CD4-positive, CD25-positive, alpha-beta regulatory T cell (primary cell): ENCODE measurements at places on chromosomes 5 and 9. TPM values are rescaled to one million over a fixed set of nuclear protein-coding genes. Genes with fewer than 3 reads are reported as not detected.

GRCh38 chr5:176447591-176447977, 601 bp upstream of the FAF2 start:
- no peak for DNase-seq

DNA sequence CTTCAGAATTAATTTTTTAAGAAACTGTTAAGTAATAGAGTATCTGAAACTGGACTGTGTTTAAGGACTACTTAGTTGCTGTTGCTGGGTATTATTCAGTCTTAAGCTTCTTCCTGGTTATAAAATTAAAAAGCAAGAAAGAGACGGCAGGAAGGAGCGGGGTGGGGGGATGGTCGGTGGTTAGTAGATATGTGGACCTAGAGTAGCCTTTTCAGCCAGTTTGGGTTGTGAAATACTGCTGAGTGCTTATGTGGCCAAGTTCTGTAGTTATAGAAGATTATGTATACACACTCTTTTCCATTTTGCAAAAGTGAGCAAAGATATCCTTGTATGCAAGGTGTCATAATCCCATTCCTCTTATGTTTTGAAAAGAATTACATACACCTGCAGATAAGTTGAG, 28.5 kb downstream of the TRIO start:
- DNase-seq = no peak

DNA sequence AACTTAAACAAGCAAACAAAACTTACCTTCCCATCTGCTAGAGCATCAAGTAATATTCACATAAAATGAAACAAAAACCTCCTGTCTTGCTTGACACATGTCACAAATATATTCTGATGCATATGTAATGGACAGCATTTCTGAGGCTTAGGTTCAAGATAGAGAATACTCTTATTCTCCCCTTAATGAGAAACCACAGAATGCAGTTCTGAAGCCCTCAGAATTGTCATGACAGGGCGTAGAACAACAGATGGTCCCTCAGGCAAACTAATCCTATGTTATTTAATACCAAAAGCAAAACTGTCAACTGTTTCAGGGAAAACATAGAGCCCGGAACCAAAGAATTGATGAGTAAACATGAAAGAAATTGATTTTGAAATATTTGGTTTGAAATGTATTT, 229.9 kb upstream of the RIOK2 start:
- DNase-seq = no peak

- no peak for DNase-seq
Observed at GRCh38 chr9:131262327-131263032, 13.8 kb downstream of the FAM78A start.

DNA sequence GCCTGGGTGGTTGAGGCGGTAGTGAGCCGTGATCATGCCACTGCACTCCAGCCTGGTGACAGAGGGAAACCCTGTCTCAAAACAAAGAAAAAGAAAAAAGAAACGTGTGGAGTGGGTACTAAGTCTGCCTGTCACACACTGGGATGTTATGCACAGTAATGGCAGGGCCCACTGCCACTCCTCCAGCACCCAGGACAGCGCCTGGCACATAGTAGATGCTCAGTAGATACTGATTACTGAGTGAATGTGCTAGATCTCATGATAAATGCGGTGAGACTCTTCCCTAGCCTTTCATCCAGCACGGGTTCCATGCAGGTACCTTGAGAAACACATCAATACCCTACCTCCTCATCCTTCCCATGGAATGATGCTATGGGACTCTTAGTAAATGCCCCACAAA, 87.4 kb upstream of the HSPA9 start:
- DNase-seq = no peak

DNA sequence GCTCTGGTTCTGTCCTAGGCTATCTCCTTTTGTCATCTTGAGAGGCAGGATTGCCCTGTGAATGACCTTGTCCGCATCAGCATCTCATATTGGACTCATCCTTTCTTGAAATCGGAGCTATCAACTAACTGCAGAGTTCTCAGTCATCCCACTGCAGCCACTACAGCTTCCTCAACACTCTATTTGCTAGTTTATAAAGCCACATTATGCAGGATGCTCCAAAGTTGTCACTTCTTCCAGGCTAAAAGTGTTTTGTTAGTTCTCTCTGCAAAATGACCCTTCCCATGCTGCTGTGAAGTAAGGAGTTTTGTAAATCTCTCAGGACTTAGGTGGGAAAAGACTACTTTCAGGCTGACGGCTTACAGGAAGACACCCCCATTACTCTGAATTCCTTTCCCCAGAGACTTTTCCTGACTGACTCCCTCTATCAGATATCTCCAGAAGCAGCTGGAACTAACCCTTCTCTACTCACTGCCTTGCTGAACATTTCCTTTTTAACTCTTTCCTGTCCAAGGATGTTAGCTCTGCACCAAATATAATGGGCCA, 257.6 kb downstream of the NFIB start:
- DNase-seq = no peak

DNA sequence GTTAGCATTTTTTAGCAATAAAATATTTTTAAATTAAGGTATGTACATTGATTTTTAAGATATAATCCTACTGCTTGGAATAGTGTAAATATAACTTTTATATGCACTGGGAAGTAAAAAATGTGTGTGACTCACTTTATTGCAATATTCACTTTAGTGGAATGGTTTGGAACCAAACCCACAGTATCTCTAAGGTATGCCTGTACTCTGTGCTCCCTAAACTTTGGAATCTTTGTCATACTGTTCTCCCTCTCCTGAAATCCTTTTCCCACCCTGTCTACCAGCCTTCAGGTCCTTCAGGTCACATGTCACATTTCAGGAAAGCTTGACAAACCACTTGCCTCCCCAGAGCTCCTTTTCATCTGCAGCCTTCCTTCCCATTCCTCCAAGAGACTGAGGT, 308.7 kb downstream of the SPOCK1 start:
- no peak for DNase-seq

DNA sequence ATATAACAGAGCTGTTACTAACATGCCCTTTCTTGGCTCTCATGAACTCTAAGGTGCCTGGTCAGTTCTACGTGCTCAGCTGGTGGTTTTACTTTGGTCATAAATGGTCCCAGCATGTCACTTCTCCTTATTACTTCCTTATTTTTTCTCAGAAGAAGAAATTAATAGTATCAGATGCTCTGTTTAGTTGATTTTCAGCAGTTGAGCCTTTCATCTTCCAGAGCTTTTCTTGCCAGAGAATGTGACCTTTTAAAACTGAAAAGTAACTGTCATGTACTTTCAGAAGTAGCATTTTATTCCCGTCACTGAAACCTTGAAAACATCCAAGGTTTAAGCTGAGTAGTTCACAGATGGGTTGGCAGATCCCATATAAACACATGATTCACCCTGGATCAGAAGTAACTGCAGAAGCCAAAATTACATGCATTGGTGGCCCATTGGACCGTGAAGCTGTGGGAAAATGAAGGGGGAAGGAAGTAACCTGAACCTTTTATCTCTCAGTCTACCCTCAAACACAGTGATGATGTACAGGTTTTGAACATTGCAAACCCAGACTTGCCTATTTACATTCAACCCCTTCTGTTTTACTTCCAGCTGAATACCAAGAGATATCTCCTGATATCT, 50.5 kb downstream of the HACD4 start:
- no peak for DNase-seq

TJP2 gene
- 13.9 TPM for total RNA-seq

TNFSF15 gene
- not detected for total RNA-seq

SH3RF2 gene
- 4.5 TPM for total RNA-seq
